Uterus (tissue), 4 donors: ENCODE measurements at places on chromosomes 2 and 18.

- no peak for DNase-seq
Observed at GRCh38 chr2:53530126-53530525, 237.5 kb upstream of the CHAC2 start.

GRCh38 chr18:22060361-22060760 is 109.0 kb upstream of the GATA6 start:
- DNase-seq = no peak

DNA sequence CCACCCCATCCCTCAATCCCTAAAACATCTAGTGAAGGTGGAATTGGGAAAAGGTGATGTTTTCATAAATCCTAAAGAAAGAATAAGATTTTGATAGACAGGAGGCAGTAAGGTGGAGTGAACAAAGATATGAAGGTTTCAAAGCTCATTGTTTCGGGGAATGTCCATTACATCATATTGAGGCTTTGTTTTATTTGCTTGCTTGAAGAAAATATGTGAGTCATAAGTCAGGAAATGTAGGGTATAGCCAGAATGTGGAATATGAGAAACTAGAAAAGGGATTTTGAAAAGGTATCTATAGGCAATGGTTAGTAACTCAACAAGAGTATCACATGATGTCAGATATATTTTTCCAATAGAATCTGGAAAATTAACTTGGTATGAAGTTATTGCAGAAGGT is 1178.5 kb upstream of the ACVR2A start:
- no peak for DNase-seq

DNA sequence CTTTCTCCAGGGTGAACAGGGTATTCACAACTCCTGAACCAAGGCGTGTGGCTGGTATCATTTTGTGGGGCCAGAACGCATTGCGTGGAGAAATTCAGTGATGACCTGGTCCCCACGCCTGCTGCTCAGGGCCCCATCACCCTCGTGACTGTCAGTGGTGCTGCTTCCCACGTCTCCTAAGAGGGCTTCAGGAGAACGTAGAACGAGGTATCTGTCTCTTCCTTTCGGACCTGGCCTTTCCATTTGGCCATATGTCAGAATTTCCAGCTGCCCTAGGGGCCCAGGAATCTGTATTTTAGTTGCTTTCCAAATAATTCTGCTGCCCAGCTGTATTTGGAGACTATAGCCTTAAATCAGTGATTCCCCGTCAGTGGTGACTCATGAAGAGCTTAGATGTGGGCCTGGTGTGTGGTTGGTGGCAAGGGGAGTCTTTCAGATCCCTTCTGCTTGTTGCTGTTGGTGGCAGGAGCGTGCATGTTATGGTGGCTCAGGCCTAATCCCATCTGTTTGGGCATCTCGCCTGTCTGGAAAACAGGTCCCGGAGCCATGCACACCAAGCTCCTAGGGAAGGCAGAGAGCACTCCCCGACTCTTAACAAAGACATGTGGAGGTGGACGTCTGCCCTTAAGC is 56.4 kb downstream of the NPAS2 start:
- no peak for DNase-seq

- DNase-seq = peak; percentile 51
Observed at GRCh38 chr2:96887493-96888012, 17.7 kb upstream of the SEMA4C start.

DNA sequence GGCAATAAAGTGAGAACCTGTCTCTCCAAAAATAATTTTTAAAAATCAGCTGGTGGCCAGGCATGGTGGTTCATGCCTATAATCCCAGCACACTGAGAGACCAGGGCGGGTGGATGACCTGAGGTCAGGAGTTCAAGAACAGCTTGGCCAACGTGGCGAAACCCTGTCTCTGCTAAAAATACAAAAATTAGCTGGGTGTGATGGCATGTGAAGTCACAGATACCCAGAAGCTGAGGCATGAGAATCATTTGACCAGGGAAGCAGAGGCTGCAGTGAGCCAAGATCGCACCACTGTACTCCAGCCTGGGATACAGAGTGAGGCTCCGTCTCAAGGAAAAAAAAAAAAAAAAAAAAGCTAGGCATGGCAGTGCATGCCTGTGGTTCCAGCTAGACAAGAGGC is 7.4 kb upstream of the GPR75 start:
- DNase-seq = no peak

GRCh38 chr2:233356546-233357308 is 2.4 kb downstream of the DGKD start:
- DNase-seq = no peak

DNA sequence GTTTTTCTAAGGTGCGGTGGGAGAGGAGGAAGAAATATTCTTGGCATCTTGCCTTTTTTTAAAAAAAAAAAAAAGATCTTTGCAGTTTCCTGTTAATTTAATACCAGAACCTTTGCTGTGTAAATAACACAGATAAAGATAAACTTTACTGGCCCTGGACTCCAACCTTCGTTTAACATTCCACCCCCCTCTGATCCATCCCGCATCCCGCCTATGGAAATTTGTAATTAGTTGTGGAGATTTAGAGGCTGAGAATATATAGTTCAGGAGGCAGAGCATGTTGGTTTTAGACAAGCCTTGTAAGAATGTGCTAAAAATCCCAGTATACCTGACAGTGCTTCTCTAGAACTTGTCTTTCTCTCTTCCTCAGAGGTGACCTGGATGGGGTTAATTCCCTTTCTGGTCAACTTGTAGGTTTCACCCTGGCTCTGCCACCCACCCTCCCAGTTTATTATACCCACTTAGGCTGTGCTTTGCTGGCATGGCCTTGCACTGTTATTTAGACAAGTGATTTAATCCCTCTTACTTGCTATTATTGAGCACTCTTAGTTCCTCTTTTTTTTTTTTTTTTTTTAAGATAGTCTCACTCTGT is 2.9 kb upstream of the C2orf72 start:
- DNase-seq = no peak

DNA sequence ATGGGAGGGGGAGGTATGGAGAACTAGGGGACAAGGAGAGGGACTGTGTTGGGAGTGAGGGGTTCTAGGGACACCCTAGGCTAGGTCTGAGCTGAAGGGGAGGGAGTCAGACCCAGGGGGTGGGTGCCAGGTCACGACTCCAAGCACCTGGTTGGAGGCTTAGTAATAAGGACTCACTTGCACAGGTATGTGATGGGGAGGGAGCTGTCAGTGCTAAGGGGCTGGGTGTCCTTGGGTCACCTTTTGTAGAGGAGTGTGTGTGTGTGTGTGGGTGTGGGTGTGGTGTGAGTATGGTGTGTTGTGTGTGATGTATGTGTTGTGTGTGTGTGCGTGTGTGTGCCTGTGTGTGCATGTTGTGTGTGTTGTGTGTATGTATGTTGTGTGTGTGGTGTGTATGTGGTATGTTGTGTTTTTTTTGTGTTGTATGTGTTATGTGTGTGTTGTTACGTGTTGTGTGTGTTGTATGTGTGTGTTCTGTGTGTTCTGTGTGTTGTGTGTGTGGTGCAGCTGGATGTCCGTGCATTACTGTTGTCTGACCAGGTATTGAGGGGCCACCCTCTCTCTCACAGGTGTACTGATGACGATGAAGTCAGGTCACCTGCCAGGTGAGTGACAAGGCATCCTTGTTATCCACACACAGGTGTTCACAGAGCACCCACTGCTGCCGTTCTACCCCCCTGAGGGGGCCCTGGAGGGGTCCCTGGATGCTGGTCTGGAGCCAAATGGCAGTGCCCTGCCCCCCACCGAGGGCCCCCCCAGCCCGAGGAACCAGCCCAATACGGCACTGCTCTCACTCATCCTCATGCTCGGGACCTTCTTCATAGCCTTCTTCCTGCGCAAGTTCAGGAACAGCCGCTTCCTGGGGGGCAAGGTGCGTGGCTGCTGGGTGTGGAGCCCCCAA is 9.8 kb downstream of the SLC4A3 start:
- DNase-seq = no peak

GRCh38 chr2:200787351-200788120 is 24.2 kb upstream of the BZW1 start:
- no peak for DNase-seq
